ENCODE measurements at places on chromosomes 2 and 18.
A peak's percentile ranks its signal among the peaks of the same experiment; 100 is the strongest.

DNA sequence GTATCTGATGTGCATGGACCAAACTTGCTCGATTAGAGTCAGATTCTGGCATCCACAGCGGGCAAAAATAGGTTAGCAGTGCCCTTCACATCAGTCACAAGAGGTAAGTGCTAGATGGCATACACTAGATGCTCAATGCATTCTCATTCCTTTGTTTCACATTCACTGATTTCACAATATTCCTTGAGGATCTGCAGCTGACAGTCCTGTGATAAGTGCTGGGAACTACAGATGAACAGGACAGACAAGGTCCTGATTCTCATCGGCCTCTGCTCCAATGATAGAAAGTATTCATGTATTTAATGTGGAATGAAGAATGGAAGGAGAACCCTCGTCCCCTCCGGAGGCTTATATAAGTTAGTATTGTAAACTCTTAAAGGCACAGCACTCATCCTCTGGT lies 96.8 kb upstream of the SERPINE2 start:
- DNase-seq, result no peak

- no peak for DNase-seq
Measured at GRCh38 chr2:97691166-97691565, 21.7 kb downstream of the C2orf92 start.

DNA sequence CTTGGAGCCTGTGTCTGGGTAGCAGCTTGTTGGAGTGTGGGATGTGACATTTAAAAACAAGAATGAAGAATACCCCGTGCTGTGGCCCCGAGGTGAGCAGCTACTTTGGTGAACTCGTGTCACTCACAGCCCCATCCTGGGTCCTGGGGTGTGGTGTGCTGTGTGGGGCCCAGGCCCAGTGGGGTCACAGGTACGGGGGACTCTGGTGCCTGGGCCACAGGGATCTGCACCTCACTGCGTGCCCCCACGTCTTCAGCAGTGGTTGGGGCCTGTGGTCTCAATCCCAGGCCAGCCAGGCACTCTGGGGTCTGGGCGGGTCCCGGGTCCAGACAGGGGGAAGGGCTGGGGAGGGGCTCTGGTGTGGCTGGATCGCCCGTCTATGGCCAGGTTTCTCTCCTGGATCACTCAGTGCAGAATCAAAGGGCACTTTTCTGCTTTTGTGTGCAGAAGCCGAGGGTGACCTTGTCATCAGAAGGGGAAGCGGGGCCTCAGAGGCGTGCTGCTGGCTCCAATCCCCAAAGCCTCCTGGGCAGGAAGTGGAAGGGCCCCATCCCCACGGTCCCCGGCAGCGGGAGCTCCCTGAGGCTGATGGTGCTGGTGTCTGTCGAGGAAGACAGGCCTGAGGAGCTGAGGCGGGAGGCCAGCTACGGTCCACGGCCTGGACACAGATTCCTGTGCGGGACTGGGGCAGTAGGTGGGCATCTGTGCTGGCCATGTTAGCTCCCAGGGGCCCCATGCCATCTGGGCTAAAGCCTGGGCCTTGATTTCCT lies 1.4 kb downstream of the GPR35 start:
- DNase-seq, result no peak

DNA sequence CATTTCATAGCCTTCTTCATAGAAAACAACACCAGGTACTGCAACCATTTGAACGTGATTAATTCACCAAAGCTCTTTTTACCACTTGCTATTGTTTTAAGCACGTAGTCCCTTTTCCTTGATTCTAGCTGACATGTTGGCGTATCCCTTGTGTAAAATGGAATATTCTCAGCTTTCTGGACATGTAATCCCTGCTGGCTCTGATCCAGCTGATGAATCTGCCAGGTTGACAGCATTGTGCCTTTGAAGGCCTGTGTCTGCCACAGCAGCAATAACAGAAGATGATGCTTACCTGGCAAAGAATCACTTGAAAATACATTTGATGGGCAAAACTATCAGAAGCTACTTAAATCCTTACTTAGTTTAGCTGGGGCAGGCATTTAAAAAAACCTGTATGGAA lies 81.0 kb upstream of the CCDC150 start:
- no peak for DNase-seq

DNA sequence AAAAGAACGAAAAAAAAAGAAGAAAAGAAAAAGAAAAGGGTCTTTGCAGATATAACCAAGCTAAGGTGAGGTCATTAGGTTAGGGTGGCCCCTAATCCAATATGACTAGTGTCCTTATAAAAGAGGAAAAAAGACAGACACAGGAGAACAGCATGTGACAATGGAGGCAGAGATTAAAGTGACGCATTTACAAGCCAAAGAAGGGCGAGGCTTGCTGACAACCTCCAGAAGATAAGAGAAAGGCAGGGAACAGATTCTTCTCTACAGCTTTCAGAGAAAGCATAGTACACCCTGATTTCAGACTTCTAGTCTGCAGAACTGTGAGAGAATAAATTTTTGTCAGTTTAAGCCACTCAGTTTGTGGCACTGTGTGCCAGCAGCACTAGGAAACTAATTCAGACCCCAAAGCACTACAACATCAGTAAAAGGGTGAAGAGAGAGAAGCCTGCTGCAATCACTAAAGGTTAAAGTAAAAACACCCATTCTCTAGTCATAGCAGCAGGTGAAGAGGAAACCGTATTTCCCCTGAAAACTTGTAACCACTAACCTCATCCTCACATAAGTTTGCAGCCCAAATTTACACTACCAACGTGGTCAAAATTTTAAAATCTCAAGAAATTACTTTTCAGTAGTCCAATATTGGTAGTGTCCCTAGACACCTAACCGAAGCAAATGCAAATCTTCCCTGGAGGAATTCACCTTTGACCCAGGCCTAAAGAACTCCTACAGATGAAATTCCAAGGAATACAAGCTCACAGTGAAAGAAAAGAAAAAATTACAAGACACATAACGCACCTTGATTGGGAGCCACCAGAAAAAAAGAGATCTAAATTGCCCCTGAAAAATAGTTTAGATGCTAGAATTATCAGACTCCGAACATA lies 17.5 kb downstream of the REEP1 start:
- DNase-seq, result no peak

DNA sequence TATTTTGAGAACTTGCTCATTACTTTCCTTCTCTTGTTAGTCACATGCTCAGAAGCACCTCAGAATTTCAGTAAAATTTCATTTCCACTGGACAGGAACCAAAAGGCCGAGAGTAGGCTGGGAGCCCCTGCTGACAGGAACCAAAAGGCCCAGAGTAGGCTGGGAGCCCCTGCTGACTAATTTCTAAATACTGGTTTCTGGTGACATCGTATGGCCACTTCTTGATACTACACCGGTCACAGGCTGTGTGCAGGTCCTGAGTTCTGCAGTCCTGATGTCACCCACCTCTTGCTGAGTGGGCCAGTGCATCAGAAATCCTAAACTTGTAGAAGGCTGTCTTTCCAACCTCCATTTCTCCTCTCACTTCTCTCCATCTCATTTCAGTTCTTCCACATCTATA lies 17.7 kb upstream of the EN1 start:
- peak; percentile 1 for DNase-seq
